CD4-positive, alpha-beta T cell treated with Interleukin-10 for 1 hour (primary cell): ENCODE measurements at places on chromosomes 5 and 9.

GRCh38 chr9:129177791-129178567 is at the start of gene IER5L:
IER5L (minus strand) TSS chr9:129178261; CDS start chr9:129178052, 209 bp downstream.
- DNase-seq: peak; percentile 96

GRCh38 chr5:122846051-122846550 is 688 bp downstream of the SNX24 start:
- DNase-seq: no peak

DNA sequence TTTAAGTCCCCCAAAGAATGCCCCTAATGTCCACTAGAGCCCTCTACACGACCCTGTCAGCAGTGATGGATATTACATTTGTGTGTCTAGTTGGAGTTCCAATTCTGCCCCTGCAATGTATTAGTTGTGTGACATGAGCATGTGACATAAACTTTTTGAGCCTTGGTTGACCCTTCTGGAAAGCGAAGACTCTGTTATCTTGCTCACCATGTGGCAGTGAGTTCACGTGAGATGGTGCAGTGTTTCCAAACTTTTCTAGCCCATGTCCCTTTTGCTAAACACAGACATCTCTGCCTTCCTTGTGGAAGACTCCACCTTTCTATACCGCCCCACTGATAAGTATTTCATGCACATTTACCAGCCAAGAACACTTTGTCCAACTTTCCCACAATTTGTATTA is 87.0 kb upstream of the BOD1 start:
- no peak for DNase-seq

- no peak for DNase-seq
These were observed 2.2 kb downstream of the NPR3 start for GRCh38 chr5:32713361-32713769.

GRCh38 chr5:172481011-172481800 is 26.9 kb upstream of the SH3PXD2B start:
- DNase-seq: no peak

- DNase-seq: no peak
These were observed 23.1 kb downstream of the LNPEP start for GRCh38 chr5:96958977-96959376.
